ENCODE measurements at places on chromosomes 16 and 17.

DNA sequence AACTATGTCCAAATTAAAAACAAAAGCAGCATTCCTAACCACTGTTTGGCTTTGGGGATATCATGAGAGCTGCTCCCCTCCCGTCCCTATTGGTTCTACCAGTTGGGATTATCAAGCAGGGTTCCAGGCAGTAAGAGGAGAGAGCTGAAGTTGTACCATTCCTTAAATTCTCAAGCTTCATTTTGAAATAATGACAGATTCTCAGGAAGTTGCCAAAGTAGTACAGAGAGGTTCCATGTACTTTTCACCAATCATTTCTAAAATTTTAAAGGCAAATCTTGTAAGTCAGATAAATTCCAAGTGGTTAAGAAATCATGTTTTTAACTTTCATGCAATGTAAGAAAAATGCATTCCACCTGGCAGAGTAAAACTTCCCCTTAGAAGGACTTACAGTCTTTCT is 36.9 kb downstream of the TEX2 start:
- no peak for DNase-seq

DNA sequence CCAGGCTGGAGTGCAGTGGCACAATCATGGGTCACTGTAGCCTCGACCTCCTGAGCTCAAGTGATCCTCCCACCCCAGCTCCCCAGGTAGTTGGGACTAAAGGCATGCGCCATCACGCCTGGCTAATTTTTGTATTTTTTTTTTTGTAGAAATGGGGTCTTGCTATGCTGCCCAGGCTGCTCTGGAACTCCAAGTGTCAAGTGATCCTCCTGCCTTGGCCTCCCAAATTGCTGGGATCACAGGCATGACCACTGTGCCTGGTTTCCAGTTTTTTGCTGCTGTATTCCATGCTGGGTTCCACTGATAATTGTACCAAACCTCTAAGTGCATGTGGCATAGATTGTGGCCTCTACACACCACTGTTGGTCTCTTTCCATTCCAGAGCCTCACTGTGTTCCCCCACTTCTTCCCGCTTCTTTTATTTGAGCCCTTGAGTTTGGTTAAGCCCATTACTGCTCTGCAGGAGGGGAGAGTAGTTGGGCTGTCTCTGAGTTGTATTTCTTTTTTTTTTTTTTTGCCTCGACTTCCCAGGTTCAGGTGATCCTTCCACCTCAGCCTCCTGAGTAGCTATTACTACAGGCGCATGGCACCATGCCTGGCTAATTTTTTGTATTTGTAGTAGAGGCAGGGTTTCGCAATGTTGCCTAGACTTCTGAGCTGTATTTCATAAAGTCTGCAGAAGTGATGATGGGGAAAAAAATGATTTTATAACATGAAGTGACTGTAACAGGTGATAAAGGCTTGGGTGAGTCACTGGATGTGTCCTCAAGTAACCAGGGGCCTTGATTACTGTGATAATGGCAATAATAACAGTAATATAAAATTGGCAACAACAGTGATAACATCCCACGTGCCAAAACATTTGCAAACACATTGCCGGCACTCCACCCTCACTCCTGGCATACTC is 30.0 kb downstream of the EEF2K start:
- DNase-seq = no peak

DNA sequence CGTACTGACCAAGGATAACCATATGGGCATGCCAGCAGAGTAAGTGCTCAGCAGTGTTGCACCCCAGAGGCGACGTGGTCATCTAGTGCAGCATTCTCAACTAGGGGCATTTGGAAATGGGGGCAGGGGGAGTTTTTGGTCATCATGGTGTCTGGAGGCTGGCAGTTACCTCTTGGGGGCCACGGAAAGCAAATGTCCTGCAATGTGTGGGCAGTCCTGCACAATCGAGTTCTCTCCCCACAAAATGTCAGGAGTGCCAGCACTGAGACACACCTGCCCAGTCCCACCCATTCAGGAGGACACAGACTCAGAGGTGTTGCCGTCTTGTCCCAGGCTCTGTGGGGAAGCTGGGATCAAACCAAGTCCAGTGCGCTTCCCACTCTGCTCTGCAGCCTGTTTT is 3.0 kb downstream of the RASL10B start:
- DNase-seq = no peak

- no peak for DNase-seq
Observed at GRCh38 chr17:11598274-11599221, at the start of gene DNAH9. DNAH9 (plus strand) TSS chr17:11598470; CDS start chr17:11598499, 29 bp downstream.

GRCh38 chr16:29007730-29008593 is 23.1 kb downstream of the LAT start:
- no peak for DNase-seq

DNA sequence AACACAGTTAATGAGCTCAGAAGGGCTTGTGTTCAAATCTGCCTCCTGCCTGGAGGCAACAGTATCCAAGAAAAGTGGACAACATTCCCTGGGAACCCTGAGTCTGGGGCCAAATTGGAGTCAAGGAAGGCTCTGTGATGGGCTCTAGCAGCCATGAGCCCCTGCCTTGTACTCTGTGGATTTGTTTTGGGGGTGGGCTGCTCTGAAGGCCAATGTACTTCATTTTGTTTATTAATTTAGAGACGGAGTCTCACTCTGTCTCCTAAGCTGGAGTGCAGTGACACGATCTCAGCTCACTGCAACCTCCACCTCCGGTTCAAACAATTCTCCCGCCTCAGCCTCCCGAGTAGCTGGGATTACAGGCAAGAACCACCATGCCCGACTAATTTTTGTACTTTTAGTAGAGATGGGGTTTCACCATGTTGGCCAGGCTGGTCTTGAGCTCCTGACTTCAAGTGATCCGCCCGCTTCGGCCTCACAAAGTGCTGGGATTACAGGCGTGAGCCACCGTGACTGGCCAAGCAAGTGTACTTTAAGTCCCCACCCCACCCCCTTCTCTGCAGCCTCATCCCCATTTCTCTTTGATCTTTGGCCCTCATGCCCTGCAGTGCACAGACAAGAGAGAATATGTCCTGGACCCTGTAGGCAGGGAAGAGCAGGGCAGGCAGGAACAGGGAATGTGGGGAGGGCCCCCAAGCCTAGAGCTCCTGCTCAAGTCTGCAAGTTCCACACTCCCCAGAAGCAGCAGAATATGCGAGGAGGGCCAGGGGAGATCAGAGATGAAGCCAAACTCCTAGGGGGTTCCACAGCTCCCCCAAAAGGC is 2.7 kb upstream of the GIP start:
- DNase-seq = no peak

- DNase-seq = no peak
Observed at GRCh38 chr17:81153340-81153803, 11.9 kb upstream of the PVALEF start.

- DNase-seq = no peak
Observed at GRCh38 chr16:66484453-66485213, 57.5 kb downstream of the BEAN1 start.
